Thoracic aorta (tissue), 2 donors: ENCODE measurements at places on chromosomes 13 and 19.

DNA sequence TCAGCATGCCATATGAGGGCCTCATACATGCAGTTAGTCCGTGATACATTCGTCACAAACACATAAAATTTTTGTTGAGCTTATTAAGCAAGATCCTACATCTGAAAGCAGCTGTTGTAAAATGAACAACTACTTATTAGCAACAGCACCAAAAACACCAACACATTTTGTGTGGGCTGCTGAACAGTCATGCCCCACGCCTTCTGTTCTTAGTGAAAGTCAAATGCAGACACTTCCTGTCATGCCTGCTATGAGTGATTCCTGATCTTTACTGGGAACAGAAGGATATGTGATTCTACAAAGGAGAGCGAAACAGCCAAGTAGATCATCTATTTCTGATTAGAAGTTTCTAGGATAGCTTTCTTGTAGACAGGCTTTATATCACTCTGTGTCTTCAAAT lies 4.2 kb upstream of the B3GLCT start:
- no peak for DNase-seq

DNA sequence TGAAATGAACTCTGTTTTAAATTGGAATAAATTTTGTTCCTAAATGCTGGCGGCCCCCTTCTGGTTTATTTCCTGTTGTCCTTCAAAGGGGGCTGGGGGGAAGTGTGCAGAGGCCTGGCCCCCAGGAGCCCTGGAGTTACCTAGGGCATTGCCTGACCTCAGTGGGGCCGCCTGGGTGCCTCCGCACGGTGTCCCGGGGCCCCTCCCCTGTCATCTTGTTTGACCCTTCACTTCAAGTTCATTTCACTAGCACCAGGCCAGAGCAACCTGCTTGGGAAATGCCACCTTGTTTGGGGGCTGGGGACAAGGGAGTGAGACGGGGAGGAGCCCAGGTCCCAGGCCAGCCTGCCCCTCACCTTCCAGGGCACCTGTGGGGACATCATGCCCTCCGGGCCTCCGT lies 11.9 kb upstream of the GNA15 start:
- no peak for DNase-seq

DNA sequence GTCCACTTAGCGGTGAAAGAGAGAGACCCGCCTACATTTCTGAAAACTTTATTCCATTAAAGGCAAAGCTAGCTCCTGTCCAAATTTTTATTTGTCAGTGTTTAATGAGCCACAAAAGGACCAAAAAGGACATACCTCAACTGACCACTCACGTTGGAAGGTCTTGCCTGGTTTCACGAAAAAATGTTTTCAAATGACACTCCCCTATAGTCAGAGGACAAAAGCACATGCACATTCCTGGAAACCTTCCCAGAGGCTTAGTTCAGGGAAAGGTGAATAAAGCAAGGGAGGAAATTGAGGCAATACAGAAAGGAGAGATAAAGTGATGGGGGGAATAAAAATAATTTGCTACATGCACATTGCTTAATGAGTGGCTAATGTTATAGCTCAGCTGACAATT lies 55.6 kb downstream of the DOCK9 start:
- no peak for DNase-seq

- DNase-seq = no peak
Observed at GRCh38 chr13:63481334-63481733, 2065.7 kb upstream of the PCDH20 start.

GRCh38 chr13:45398877-45399276 lies 19.3 kb downstream of the SLC25A30 start:
- DNase-seq = no peak

DNA sequence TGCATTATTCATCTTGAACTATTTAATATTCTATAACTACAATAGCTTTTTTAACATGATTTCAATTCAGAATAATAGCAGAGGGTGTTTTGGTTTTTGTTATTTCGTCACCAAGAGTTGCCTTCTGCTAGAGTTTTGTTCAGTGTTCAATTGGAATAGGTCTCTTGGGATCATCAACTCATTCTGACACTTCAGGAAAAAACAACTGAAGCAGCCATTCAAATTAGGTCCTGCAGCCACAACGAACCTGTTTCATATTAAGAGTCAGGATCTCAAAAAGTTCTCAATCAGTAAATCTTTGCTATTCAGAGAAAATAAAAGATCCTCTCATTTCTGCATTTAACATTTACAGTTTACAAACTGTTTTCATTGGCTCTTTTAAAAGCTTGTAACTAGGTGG lies 2.4 kb upstream of the CHAMP1 start:
- DNase-seq = no peak

- DNase-seq = no peak
Observed at GRCh38 chr19:38616265-38616664, 1.5 kb downstream of the MAP4K1 start.

GRCh38 chr19:7400815-7401214 lies 52.1 kb downstream of the ARHGEF18 start:
- no peak for DNase-seq

DNA sequence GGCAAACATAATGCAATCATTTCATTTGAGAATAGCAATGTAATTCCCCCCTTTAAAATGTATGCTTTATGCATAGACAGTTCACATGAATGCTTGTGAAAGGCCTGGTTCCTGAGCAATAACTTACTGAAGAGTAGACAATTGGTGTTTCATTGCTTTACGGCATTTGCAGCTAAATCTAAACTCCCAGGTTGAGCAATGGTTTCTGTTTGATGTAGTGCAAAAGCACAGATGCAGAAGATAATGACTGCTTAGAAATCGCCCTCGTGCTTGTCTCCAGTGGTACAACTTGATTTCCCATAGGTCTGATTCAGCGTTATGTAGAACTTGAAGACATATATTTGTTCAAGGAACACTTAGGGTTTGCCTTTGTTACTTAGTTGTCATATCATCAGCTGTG lies 1018.3 kb downstream of the DIAPH3 start:
- DNase-seq = no peak

DNA sequence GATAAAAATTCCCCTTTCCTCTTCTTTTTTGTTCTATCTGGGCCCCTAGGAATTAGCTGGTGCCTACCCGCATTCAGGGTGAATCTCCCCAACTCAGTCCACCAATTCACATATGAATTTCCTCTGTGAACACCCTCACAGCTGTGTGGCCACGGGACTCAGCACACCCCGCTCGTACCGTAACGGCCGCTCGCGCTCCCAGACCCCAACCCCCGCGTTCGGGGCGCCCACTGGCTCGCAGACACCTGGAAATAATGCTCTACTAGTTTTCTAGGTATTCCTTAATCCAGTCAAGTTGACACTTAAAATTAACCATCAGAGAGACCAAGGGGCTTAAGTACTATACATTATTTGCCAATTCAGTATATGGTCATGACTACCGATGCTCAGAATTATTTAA lies 1702.1 kb upstream of the PCDH20 start:
- DNase-seq = no peak

GRCh38 chr19:52584736-52585440 lies 14.8 kb downstream of the ZNF701 start:
- no peak for DNase-seq

- DNase-seq = no peak
Observed at GRCh38 chr13:106515635-106516254, 19.7 kb downstream of the EFNB2 start.

GRCh38 chr19:771332-771785 lies 20.4 kb downstream of the MISP start:
- DNase-seq = no peak

- no peak for DNase-seq
Observed at GRCh38 chr13:30276178-30276577, 31.2 kb downstream of the KATNAL1 start.

- no peak for DNase-seq
Observed at GRCh38 chr13:33263484-33263883, 22.1 kb downstream of the STARD13 start.

DNA sequence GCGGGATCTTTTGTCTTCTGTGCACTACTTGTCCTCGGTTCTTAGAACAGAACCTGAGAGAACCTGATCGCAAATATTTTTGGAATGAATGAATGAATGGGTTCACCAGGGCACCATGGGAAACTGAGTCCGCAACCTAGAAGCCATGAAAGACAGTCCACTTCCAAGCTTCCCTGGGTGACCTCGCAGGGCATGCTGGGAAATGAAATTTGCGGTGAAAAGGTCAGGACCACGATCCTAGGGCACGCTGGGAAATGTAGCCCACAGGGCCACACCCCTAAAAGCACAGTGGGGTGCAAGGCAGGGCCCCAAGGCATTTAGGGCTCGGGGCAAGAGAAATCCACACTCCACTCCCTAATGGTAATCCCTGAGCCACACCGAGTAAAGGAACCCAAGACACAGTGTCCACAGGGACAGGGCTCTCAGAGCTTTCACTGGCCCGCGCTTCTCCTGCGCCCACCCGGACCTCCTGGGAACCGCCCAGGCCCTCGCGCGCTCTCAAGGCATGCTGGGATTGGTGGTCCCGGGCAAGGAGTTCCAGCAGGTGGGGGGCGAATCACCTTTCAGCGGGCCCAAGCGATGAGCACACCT lies 1.1 kb upstream of the PPP1R12C start:
- no peak for DNase-seq

DNA sequence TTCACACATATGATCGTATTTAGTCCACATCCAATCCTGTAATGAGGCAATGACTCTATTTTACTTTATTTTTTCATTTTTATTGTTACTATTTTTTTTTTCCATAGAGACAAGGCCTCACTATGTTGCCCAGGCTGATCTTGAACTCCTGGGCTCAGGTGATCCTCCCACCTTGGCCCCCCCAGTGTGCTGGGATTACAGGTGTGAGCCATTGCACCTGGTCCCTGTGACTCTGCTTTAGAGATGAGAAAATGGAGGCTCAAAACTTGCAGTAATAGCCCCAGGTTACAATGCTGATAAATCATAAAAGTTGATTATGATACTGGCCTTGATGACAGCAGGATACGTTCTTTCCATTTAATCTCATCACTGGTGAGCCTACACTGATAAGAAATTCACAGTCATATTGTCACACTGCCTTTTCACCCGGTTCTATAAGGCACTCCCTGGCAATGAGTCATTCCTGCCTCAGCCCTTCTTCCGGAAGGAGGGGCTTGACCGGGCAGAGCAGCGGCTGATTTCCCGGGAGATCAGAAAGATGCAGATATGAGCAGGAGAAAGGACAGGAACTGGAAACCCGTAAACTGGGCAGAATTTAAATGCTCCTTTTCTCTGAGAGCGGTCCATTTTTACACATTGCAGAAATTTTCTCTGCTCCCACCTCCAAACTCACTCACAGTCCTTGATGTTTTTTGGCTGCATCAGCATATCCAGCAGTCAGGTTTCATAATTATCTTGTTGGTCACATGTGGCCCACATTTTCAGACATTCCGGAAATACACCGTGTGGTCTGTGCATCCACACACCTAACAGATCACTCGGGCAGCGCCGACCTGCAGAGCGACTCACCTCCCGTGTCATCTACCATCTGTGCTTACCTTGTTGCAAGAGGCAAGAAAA lies 616.4 kb downstream of the EFNB2 start:
- DNase-seq = no peak

GRCh38 chr13:78586706-78587105 lies 16.6 kb downstream of the POU4F1 start:
- no peak for DNase-seq

- DNase-seq = no peak
Observed at GRCh38 chr19:45138303-45138751, 22.5 kb downstream of the NKPD1 start.

- no peak for DNase-seq
Observed at GRCh38 chr13:79528759-79529191, 47.8 kb downstream of the NDFIP2 start.

GRCh38 chr13:90867336-90867683 lies 480.2 kb upstream of the MIR17HG start:
- DNase-seq = peak; percentile 3

GRCh38 chr19:16428372-16429036 lies 43.3 kb downstream of the EPS15L1 start:
- no peak for DNase-seq

DNA sequence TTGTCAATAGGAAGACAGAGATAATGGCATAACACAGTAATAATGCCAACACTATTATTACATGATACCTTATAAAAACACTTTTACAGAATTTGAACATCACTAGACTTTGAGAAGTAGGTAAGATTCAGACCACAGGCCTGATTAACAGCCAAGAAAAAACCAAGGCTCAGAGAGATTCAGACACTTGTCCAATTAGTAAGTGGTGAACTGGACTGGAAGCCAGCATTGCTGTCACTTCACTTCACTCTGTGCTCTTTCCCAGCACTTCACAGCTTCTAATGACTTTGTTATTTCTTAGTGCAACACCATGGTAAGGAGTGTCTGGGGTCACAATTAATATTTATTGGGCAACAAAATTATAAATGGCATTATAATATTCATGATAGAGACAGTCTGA lies 91.9 kb downstream of the TRPC4 start:
- no peak for DNase-seq

GRCh38 chr13:72959643-72960042 lies 99.2 kb upstream of the KLF5 start:
- DNase-seq = no peak

DNA sequence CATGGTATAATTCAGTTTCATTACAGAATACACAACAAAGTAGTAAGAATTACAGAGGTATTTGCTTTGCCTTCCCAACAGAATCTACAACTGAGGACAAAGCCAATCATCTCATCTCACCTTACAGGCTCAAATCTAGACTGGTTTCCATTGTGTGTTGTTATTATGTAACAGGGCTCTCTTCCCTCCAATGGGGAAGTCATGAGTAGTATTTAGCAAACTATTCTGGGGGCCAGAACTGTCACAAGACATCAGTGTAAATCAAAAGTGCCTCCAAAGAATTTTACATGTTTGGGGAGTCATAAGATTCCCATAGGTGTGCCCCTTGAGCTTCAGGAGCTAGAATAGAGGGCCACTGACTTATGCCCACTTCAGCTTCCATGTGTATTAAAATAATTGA lies 187.0 kb upstream of the EDNRB start:
- DNase-seq = no peak

GRCh38 chr13:33717775-33718174 lies 100.2 kb upstream of the RFC3 start:
- DNase-seq = no peak
